ENCODE measurements at places on chromosomes 5 and 9. TPM values are rescaled to one million over a fixed set of nuclear protein-coding genes. Genes with fewer than 3 reads are reported as not detected.

- DNase-seq = no peak
Observed at GRCh38 chr9:85331626-85332025, 410.1 kb downstream of the AGTPBP1 start.

GRCh38 chr5:67045816-67046740, 150.5 kb downstream of the CD180 start:
- DNase-seq = no peak

SERF1A gene
- not detected for total RNA-seq

- DNase-seq = no peak
Observed at GRCh38 chr5:134964359-134965270, 3.1 kb upstream of the CATSPER3 start.

UBE2B gene
- 42.6 TPM for total RNA-seq
